ENCODE measurements at places on chromosomes 4 and X.

DNA sequence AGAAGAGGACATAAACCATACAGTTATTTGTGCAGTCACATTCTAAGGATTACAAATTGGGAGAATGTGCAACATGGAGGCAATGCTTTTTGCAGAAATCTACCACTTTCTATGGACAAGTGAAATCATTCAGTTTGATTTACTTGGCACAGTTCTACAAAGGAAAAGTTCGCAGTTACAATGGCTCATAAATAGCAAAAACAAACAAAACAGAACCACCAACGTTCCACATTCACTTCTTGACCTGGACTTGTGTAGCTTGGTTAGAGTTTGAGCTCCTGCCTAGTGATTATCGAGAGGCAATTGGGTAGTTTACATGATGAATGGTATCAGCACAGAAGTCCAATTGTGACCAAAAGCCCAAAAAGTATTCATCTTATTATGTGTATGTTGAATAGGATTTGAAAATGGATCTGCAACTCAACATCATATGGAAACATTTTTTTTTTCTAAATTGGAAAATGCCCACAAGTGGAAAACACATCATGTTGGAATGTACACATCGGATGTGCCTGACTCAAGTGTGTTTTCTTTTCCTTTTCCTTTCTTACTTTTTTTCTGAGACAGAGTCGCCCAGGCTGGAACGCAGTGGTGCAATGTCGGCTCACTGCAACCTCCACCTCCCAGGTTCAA is 123.8 kb downstream of the LUZP4 start:
- no peak for DNase-seq

DNA sequence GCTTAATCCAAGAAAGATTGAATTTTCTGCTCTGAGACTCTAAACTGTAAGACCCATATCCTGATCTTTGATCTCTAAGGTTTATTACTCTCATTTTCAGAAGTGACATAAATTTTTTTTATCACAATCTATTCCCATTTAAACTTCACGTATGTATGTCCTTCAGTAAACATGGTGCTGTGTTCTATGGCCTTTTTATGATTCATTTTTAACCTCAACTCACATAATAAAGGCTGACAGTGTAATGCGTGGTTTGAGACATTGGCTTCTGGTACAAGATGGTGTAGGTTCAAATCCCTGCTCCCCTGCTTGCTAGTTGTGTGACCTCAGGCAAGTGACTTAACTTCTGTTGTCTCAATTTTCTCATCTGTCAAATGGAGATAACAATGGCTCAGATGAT is 306.0 kb upstream of the AADAT start:
- no peak for DNase-seq

DNA sequence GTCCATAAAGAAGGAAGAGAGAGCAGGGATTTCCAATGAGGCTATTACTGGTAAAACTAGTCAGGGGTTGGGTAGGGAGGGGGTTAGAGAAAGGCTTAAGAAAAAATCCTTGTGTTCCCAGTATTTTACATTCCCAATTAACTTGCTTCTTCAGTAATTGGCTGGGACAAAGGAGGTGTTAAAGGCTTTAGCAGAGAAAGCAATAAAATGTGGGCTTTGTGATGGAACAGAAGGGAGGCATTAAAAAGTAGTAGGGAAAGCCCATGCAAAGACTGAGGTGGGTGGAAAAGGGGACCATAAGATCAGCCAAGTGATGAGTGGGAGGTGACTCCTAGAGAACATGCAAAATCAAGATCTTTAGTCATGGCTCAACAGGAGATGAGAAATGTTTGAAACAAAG is 1467.2 kb downstream of the RPA4 start:
- no peak for DNase-seq

- no peak for DNase-seq
Observed at GRCh38 chrX:120452131-120452530, 17.0 kb downstream of the LAMP2 start.

GRCh38 chrX:47936224-47936939 is 67.4 kb downstream of the ZNF182 start:
- DNase-seq, result no peak

- no peak for DNase-seq
Observed at GRCh38 chr4:101205916-101206315, 141.4 kb downstream of the PPP3CA start.

Measured in Right ventricle myocardium inferior (tissue), 1 donor.